Occipital lobe (tissue), 3 donors: ENCODE measurements at places on chromosomes 11 and 22. TPM values are rescaled to one million over a fixed set of nuclear protein-coding genes. Genes with fewer than 3 reads are reported as not detected.

The HBB gene
- total RNA-seq: 441 TPM

The GALR3 gene
- total RNA-seq: not detected

The OR51B5 gene
- 0.47 TPM for total RNA-seq

The C22orf31 gene
- not detected for total RNA-seq

The PTPMT1 gene
- 25.3 TPM for total RNA-seq

DNA sequence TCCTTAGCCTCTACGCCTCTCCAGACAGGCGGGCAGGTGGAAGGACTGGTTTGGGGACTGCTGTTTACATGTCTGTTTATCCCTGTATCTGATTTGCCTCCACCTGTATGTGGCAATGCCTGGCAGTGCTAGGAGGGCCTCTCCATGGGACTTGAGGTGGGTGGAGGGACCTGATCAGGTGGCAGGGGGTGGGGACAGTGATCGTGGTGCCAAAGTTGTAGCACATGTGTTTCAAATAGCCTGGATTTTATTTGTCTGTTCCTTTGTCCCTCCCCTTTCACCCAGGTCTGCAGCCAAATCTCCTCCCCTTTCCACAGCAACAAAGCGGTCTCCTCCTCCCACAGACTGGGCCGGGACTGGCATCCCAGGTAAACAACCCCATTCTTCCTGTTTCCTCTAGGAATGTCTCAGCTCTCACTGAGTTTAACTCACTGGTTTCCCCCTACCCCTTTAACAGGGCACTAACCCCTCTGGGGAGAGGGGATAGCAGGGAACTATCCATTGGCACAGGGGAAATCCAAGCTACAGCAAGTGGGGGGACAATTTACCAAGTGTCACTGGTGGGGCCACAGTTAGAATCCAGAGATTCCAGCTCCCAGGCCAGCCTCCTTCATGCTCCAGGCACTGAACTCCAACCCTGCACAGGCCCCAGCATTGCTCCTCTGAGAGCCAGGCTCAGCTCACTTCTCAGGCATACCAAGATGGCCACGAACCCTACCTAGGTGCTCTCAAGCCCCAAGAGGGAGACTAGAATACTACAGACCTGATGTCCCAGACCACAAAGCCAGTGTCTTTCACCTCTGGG is 22.9 kb upstream of the TLCD5 start:
- DNase-seq: no peak

DNA sequence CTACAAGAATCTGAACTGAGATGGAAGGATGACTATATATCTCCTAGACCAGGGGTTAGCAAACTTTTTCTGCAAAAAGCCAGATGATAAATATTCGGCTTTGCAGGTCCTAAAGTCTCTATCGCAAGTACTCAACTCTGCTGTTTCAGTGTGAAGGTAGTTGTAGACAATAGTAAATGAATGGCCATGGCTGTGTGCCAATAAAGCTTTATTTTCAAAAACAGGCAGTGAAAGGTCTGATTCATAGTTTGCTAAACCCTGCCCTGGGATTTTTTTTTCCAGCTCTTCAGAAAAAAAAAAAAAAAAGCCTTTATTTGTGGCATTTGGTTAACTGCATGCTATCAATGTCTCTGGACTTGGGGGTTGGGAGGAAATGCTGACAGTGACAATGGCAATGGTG is 37.5 kb downstream of the FAM227A start:
- no peak for DNase-seq

The ELMOD1 gene
- 95.5 TPM for total RNA-seq

The RAG1 gene
- total RNA-seq: 0.94 TPM

GRCh38 chr22:40057652-40058051 is 62.9 kb downstream of the FAM83F start:
- DNase-seq: no peak

DNA sequence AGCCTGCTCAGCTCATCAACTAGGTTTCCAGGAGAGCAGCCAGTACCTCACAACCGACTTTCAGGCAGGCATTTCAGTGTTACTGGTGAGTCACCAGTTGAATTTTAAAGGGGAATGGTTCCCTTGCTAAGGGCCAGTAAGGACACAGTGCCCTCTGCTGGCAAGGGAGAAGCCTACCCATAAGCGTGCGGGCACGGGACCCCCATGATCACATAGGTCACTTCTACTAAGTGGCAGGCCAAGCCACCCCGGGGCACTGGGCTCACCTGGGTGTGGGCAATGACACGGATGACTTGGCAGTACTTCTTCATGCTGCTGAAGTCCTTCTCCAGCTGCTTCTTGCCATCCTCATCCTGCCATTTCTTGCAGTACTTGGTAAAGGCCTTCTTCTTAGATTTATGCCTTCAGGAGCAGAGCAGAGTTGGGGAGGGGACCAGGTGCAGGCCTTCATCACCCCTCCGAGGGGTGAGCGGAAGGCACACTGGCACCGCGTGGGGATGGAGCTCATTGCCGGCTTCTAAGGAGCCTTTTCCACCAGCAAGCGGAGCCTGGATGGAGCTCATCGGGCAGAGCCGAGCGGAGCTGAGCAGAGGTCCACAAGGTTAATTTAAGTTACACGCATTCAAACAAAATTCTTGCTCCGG is 2.9 kb downstream of the RPL3 start:
- peak; percentile 62 for DNase-seq

GRCh38 chr11:29527391-29527936 is 489.4 kb downstream of the KCNA4 start:
- DNase-seq: no peak

The CASP5 gene
- 0.47 TPM for total RNA-seq

DNA sequence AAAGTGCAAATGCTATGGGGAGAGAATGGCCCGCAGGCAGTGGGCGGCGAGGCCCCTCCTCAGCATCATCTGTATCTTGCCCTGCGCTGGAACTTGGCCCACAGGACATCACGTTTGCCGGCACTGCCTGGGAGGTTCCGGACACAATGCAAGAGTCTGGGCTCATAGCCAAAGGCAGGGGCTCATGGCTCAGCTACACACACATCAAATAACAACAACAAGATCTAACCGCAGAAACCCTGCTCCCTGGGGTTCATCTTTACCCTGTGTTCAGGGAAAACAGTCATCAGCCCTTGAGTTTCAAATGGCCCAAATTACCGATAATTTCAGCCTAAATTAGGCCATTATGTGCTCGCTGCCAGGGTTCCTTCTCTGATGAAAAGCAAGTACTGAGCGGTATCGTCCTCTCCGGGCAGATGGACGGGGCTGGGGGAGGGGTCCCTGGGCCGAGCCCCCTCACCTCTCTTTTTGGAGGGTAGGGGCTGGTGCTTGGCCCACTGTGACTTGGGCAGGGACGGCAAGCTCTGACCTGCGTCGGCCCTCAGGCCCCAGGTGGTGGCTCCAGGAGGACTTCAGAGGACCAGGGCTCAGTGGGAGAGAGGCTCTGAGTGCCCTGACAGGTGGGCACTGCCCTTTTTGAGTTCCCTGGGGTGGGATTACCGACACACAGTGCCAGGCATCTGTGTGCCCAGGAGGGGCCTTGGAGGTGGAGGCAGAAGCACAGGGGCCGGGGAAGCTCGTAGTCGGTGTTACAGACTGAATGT is 25.0 kb upstream of the GAL start:
- DNase-seq: no peak

DNA sequence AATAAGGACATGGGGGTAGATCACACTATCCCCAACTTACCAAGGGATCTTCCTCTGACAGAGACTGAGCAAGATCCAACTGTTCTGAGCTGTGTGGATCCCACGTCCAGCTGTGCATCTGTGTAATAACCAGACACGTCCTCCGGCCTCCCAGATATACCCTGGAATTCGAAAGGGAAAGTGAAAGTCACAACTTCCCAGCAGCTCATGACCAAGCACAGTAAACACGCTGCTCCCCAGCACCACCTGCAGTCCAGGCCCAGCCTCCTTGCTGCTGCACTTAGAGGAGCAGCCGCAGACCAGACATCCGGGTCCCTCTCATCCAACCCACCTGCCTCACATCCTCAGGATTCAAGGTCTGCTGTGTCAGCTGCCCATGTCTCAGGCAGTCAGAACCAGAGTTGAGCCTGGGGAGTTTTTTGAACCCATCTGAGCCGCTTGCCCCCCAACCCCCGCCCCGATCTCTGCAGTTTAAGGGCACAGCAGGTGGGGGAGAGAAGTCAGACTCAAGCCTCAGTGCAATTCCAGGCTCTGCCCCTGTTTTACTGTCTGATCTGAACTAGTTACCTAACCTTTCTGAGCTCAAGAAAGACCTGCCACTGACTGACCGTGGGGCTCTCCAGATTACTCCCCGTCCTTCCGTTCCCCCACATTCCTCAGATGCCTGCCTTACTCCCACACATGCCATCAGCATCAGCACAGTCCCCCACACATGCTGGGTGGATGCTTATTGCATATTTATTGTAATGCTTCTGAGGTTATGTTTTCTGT is at the start of gene APOL2:
APOL2 (minus strand) TSS at position 127 of the 771 bp plus-strand sequence. CDS start 6,365 bp downstream, outside the sequence.
- DNase-seq: peak; percentile 88

The C11orf91 gene
- total RNA-seq: not detected

DNA sequence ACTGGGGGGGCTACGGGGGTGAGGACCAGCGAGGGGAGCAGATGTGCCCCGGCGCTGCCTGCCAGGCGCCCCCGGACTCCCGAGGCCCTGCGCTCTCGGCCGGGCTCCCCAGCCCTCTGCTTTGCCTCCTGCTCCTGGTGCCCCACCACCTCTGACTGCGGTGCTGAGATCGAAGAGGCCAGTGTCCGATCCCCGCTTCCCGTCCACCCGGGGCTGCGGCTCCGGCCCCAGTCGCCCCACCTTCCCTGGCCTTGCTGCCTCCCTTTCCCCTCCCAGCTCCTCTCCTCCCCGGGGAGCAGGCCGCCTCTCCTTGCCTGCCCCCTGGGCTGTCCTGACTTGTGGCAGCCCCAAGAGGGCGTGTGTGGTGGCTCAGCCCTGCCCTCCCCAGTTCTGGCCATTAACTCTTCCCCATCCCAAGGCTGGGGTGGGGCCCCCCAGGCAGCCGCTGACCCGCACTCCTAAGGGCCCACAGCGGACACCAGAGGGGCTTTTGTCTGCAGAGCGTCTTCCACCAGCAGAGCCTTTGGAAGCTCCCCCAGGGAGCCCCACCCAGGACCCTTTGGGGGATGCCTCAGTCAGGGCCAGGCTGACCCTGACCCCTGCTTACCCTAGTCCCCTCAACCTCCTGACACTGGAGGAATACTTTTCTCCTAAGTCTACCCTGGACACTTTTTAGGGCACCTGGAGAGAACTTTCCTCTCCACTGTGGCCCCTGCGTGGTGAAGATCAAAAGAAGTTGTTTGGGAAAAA is 16.6 kb downstream of the RTN4RL2 start:
- no peak for DNase-seq

The SLC35E4 gene
- total RNA-seq: 5.5 TPM

The TMPRSS13 gene
- total RNA-seq: 0.47 TPM
